Cerebellar cortex (tissue), 1 donor: ENCODE measurements at places on chromosomes 2 and 18.

DNA sequence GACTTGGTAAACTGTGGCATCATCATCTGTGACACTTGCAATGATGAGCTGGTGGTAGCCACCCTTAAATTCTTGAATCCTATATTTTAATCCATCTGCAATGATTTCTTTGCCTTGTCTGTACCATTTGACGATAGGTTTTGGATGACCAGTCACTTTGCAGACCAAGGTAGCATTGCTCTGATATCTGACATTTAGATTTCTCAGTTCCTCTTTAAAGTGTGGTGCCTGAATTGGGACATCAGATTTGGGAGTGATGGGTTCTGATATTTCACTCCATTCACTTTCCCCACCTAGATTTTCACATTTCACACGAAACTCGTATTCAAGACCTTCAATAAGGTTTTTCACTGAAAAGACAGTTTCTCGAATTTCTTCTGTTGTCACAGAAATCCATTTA, 55.8 kb downstream of the PLEKHA3 start:
- DNase-seq: no peak

DNA sequence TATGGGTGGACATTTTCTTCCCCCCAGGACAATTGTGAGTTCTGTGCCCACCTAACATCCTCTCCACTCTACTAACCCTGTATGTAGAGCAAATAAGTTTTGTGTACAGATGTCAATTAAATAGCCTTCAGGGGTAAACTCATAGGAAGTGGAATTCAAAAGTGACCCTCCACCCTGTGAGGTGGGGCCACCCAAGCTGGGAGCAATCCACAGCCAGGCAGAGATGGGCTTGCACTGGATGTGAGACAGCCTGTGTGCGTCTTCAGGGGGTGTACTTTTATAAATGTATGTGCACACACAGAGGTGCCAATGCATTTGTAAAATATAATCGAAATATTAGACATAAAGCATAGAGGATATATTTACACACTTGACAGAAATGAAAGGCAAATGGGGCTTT, 33.1 kb upstream of the ATP6V1B1 start:
- DNase-seq: no peak

DNA sequence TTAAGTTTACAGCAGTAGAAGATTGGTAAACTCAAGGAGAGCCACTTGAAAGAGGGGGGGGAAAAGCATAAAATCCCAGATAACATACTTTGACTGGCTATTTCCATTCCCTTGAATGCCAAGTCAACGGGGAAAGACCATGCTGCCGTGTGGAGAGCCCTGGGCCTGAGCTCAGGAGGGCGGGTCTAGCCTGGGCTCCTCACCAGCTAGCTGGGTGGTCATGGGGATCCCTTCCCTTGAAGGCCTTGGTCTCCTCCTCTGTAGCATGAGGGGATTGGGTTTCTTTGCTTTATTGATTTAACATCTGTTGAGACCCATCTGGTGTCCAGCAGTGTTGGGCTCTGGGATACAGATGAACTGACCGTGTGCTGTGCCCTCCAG, 35.0 kb downstream of the TEX51 start:
- no peak for DNase-seq

- DNase-seq: no peak
These were observed 57.8 kb downstream of the RMDN2 start for GRCh38 chr2:37982847-37983246.

DNA sequence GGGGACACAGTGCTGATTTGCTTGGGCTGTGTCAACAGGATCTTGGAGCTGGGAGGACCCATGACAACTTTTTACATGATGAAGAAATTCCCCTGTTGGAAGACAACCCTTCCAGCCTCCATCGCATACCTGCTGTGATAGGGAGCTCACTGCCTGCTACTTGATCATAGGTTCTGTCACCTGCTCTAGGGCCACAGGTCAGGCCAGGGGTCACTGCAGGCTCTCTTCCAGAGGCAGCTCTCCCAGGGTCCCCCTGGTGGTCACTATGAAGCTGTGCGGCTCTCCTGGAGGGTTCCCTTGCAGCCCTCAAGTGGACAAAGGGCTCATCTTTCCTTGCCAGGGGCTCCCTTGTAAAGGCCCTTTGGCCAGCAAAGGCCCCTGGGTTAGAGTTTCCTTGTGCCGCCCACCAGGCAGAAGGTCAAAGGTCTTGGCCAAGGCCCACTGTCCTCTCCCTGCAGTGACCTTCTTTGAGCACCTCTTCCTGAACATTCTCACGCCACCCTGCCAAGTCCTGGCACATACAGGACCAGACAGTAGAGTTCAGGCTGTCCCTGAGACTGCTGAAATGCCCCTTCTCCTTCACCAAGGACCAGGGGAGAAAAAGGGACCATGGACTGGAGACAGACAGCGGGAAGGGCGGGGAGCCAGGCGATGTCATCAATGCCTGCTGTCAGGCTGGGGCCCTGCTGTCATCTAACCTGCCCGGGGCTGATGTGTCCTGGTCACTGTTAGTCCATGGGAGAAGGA, 345.1 kb downstream of the DYSF start:
- no peak for DNase-seq

GRCh38 chr2:44886414-44886813, 55.1 kb upstream of the SIX3 start:
- DNase-seq: no peak

DNA sequence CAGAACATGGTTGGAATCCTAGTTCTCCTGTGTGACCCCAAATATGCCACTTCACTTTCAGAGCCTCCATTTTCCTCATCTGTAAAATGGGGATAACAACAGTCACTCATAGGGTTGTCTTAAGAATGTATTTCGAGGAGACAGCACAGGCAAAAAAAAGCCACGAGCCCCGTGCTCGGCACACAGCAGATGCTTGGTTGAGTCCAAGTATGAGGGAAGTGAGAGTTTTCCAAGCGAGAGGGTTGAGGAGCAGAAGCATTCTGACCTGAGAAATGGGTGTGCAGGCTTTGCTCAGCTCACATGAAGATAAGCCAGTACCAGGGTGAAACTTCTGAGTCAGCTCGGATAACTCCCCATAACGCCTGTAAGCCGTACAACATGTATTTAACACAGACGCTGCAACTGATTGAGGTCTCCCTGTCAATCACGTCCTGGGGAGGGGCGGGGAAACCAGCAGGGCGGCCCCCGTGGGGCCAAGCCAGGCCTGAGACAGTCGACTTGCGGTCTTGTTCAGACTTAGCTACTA, 23.0 kb upstream of the ODC1 start:
- no peak for DNase-seq

- DNase-seq: no peak
These were observed 163.0 kb upstream of the PXDN start for GRCh38 chr2:1907291-1907690.

DNA sequence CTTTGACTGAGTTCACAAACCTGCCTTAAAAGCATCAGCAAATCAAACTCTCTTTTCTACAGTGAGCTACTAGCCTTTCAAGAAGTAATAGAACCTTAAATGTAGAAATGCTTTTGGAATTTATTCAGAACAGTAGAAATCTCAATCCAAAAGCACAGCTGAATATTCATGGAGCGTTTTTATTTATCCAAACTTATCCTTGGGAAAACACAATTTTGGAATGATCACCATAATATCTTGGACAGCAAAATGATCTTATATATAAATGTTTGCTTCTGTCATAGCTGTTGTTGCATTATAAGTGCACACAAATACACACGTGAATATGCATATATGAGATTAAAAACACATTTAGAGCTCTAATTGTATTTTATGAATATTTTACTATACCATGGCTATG, 747.3 kb upstream of the PIK3C3 start:
- DNase-seq: no peak

GRCh38 chr2:145235312-145235711, 715.4 kb upstream of the ZEB2 start:
- DNase-seq: no peak

DNA sequence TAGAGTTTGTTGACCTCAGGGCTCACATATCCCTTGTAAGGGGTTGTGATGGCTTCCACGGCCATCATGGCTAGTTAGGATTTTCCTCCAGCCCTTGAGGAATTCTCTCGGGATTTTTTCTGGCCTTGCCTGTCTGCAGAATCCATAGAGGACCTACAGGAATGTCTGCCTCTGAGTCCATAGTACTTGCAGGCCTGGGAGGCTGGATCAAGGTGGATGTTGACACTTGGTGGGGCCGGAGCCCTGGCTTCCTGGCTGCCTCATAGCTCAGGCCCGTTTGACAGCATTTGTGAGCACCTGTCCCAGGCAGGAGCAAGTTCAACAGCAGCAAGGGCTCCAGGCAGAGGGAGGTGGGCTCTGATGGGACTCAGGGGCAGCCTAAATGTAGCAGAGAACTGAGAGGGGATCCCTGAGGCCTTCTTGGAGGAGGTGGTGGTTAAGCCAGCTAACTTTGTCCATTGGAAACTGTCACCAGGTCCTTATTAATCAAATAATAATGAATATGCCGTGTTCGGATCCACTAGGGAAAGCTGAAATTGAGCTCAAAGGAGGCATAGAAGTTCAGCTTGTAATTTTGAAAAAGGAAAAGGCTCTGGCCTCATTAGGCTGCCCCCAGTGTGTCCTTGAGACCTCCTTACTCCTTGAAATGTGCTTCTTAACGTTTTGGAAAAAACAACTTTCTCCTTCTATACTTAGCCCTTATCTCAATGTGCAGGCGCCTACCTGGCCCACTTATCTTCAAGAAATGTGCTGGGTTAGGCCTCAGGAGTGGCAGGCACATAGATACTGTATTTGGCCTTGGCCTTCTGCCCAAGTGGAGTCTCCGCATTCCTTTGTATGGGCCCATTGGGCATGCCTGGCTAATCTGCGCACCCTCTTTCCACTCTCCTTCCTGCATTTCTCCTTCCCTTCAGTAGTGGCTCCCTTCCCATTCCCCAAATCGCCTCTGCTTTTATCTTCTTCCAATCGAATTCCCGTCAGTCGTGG, 66.9 kb downstream of the HPCAL1 start:
- DNase-seq: no peak

GRCh38 chr2:230158468-230158867, 61.3 kb downstream of the SP110 start:
- no peak for DNase-seq

DNA sequence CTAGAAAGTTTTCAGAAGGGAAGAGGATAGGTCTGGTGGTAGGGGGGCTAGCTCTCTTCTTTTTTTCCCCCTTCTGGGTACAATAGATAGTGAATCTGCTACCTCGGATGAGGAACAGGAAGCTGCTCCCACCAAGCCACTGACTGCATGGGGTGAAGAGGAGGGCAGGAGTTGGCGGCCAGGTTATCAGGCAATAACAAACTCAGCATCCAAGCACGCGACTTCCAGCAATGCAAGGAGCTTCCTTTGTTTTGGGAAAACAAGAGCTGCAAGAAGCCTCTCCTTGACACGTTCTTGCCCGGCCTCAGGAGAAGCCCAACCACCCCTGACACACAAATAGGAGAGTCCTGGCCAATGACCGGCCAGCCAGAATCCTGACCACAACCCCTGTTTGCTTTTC, 32.2 kb downstream of the NHEJ1 start:
- DNase-seq: no peak

- no peak for DNase-seq
These were observed 41.6 kb downstream of the DHRS9 start for GRCh38 chr2:169110916-169111315.

DNA sequence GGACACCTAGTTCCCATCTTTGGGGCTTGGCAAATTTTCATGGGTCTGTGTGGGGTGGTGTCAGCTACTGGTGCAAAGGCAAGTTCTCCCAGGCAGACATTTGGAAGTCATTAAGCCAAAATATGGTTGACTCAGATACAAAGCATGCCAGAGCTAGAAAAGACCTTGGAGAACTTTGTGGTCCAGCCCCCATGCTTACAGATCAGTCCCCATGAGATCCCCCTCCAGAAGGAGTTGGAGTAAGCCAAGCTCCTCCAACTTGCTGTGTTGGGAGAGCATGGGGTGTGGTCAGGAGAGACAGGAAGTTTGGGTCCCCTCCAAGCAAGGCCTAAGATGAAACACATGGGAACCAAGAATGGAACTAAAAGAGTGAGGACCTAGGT, 224.5 kb downstream of the CYP26B1 start:
- DNase-seq: no peak

DNA sequence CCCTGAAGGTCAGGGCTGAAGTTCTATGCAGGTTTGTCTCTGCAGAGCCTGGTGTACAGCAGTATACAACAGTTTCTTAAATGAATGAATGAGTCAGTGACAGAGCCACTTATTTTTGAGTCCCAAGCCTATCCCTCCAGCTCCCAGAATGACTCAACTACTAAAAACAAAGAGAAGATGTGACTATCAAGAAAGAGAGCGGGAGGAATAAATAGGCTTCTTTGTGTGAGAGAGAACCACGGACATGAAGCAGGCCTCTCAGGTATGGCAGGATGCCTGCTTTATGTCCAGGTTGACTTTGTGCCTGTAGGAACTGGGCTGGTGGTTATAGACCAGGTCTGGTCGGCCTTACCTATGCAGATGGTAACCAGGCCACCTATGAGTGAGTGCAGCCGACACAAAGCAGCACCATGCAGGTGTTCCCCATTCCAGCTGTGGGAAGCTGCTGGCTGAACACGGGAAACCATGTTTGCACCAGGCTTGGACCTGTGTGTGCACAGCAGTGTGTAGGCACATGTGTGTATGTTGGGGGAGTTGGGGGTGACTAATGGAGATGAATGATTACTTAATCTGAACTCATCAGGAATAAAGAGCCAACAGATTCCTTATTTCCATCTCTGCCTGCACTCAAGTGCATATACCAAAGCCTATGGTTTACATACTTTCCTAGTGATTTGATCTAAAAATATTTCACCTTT, 171.0 kb downstream of the OSR1 start:
- no peak for DNase-seq

- no peak for DNase-seq
These were observed 52.6 kb downstream of the MGAT5 start for GRCh38 chr2:134306521-134306920.

- no peak for DNase-seq
These were observed 33.4 kb downstream of the SIX2 start for GRCh38 chr2:44975571-44976450.

- no peak for DNase-seq
These were observed 388.6 kb upstream of the NRXN1 start for GRCh38 chr2:51420511-51420910.

GRCh38 chr2:49973436-49973835, 819.1 kb upstream of the FSHR start:
- DNase-seq: no peak

- no peak for DNase-seq
These were observed 73.2 kb downstream of the LRRFIP1 start for GRCh38 chr2:237700512-237701032.

DNA sequence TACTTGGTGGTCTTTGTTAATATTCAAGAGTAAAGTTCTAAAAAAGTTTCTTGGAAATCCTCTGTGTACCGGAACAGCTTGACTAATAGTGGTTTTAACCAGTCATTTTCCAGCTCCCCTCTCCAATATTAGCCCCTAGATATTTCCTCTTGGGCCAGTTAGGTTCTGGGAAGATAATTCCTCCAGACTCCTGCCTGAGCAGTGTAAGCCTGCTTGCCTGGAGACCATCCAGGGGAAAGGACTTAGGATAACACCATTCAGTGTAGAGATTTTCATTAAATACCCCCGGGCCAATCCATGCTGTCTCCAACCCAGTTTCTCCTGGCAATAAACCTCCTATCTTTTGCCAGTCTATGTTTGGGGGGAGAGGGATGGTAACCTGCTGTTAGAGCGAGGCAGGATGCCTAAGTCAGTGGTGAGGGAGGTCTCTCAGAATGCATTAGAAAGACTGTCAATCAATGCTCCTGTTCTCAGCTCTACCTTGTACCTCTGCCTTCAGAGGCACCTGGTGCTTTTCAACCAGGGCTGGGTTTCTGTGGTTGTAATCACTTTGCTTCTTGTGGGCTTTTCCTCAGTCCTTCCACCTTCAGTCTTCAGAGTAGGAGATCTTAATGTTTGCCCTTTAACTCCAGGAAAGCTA, 186.4 kb downstream of the RNF152 start:
- no peak for DNase-seq

GRCh38 chr2:180682871-180683270, 297.5 kb upstream of the UBE2E3 start:
- no peak for DNase-seq

- DNase-seq: no peak
These were observed 221.8 kb downstream of the FHOD3 start for GRCh38 chr18:36519358-36519757.
